ENCODE measurements at places on chromosomes 11 and 22.

- no peak for DNase-seq
These were observed 758.3 kb downstream of the NELL1 start for GRCh38 chr11:21427726-21428125.

GRCh38 chr11:15558513-15559181, 443.9 kb downstream of the INSC start:
- no peak for DNase-seq

DNA sequence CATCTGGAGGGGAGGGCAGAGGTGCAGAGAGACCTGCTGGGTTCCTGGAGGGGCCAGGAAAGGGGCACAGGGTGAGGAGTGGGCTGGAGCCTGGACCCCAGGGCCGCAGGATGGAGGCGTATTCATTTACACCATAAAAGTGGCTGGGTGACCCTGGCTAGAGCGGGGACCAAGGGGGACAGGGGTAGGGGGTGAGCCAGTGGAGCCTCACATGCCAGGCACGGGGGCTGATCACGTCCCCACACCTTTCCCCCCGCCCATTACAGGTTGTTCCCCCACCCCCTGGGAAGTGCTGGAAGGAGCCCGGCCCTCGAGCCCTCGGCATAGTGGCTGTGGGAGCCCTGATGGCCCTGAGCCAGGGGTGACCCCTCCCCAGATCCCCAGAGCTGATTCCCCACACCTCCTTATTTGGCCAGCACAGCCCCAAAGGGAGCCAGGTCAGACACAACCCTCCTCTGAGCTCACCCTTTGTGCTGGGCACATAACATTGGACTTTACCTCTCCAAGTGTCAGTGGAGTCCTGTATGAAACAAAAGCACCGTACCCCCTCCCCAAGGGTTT, 781 bp downstream of the TCIRG1 start:
- no peak for DNase-seq

DNA sequence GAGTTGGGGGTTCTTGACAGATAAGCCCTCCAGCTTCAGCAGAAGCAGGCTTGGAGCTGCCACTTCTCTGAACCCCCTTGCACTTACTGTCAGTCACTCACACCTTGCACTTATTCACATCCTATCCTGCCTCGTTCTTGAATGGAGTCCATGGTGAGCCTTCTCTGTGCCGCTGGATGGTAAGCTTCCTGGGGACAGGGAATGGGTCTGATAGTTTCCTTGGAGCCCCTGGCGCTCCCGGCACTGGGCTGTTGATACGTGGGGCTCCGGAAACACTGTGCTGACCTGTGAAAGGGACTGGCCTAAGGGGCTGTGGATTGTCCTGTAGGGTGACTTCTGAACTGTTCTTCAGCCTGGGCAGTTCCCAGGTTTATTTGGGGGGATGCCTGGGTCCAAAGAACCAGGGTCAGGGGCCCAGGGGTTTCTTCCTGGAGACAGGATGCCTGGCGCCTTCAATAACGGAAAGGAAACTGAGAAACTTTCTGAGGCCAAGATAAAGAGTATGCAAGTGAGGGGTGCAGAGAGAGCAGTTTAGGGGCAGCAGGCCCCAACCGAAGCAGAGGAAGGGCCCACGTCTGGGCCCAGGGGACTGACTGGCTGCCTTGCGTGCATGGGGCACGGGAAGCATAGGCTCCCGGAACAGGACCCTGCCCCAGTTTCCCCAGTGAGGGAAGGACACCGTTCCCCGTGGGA, 709 bp upstream of the ST3GAL4 start:
- DNase-seq = no peak

GRCh38 chr11:14203321-14203720, 155.7 kb downstream of the RRAS2 start:
- no peak for DNase-seq

GRCh38 chr11:117468888-117469287, 141.2 kb downstream of the CEP164 start:
- DNase-seq = no peak

DNA sequence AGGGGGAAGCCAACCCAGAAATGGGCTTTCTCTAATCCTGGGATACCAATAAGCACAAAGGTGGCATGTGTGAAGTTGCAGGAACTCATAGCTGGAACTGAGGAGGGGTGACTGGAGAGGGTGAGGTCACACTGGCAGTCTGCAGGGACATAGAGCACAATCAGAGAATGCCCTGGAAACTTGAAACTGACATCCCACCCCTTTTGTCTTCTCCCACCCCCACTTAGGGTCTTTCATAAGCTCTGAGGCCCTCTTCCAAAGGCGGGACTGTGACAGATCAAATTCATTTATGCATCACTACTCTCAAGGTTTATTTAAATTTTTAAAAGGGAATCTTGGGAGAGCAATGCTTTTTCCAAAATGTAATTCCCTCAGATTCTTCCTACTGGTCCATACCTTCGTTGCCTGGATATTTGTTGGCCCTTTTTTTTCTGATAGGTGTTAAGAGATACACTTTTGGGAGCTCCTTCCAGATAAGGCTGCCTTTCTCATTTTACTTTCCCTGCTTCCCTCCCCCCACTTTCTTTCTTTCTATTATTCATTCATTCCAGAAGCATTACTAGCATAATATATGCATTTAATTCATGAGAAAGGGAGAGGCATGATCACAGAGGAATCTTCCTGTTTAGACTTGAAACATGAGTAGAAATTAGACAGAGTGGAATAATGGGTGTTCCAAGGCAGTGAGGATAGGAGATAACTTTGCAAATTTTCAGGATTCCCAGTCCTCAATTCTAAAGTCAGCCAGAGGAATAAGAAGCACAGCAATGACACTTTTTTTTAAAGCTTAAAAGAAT, 14.8 kb downstream of the OR51E2 start:
- no peak for DNase-seq

GRCh38 chr11:9264316-9265210, 587 bp downstream of the DENND5A start:
- no peak for DNase-seq

GRCh38 chr22:38505541-38506117, 482 bp downstream of the DDX17 start:
- DNase-seq = no peak

- no peak for DNase-seq
These were observed 103.6 kb upstream of the HSD17B12 start for GRCh38 chr11:43576803-43577521.

DNA sequence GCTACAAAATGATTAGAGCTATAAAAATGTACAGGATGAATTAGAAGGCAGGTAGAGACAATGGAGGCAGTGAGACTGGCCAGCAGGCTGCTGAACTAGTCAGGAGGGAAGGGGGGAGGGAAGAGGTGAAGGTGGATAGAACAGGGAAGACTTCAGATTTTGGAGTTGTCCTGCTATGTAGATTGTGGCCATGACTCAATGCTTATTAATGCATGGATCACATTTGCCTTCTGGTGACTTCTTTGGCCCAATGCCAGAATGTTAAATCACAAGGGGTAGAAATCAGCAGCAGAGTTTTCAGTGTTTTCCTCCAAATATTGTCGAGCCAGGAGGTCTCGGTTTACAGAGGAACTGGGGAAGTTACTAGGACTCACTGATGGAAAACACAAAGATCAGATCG, 346.6 kb downstream of the AASDHPPT start:
- no peak for DNase-seq

DNA sequence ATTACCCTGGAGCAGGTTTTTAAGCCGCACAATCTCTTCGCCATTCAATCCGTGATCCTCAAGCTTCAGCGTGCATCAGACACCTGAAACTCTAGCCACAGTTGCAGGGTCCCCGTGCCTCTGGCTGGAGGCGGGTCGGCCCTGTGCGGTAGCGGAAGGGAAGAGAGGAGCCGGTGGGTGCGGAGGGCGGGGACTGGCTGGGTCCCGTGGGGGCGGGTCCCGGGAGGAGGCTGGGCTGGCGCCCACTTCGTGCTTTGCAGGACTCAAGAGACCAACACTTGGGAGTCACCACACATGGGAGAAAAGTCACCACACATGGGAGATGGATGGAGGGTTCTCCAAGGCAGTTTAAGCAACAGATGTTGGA, 772 bp downstream of the C22orf15 start:
- DNase-seq = no peak

DNA sequence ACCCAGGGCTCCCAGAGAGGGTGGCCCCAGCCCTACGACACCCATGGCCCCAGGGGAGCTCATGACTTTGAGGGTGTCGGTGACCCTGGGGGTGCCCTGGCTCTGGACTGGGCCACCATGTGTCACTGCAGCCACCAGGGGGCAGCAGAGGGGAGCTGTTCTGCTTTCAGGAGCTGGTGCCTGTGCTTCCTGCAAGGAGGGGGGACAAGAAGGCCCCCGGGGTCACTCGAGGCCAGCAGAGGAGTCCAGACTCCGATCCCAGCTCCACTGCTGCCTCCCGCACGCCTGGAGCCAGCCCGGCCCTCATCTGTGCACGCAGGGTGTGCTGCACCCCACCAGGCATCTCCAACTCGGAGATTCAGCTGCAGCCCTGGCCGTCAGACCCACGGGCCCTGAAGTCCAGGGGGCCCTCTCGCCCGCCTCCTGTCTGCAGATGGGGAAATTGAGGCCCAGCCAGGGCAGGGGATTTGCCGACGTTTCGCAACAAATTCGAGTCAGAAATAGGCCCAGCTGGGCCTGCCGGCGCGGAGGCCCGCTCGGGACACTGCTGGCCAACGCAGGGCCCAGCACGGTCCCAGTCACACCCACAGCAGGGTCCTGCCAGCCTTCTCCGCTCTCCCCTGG, 29.5 kb upstream of the WNT7B start:
- no peak for DNase-seq

- DNase-seq = no peak
These were observed 62.3 kb upstream of the ANO5 start for GRCh38 chr11:22130462-22131053.

DNA sequence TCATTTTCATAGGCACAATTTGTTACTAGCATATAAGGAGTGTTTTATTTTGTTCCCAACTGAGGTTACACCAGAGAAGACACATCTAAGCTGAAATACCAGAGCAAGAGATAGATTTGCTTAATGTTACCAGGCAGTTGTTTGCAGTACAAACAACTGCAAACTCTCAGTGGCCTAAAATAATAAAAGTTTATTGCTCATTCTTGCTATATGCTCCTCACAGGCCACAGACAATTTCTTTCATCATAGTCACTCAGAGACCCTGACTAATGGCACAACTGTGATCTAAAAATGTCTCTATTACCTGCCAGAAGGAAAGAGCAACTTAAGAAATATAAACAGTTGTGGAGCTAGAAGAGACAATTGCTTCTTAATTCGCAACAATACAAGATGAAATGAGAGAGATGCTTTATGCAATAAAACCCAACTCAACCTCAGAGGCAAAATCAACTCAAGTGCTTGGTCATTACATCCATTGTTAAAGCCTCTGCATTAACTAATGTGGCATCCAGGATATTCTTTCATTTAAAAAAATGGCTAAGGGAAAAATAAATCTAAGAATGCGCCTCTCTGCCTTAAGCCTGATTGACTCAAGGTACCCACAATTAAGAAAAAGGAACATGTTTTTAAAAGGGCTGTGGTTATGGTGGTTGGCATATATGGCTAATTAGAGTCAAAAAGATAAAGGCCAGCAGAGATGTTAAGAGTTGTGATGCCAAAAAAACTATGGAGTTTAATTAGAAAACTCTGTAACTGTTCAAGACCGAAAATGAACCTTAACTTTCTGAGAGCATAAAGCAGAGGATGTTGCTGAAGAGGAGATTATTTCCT, 103.7 kb downstream of the CD44 start:
- DNase-seq = no peak

GRCh38 chr22:49663311-49663711, 164.4 kb downstream of the BRD1 start:
- no peak for DNase-seq

- DNase-seq = no peak
These were observed 21.0 kb downstream of the ZNRF3 start for GRCh38 chr22:28904211-28904896.

DNA sequence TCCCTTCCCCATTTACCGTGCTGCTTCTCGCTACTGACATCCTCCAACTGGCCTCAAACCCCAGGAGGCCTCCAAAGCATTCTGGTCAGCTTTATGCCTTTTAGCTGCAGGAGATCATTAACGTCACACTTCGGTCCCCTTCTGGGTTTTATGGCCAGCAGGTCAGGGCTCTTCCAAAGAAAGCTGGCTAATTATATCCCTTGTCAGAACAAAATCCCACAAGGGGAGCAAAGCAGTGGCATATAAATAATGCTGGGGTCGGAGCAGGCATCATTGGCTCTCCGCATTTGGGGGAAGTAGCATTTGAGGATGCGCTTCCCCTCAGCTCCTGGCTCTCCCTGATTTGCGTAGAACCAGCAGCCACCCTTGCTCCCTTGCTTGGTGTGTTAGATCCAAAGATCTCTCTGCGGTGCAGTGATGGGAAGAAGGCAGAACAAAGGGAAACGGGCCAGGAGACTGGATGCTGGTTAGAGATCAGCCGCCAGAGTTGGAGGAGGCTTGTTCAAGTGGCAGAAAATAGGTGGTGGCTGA, 117.4 kb downstream of the DBX1 start:
- DNase-seq = no peak
